ENCODE measurements at places on chromosomes 6 and 20.
A peak's percentile ranks its signal among the peaks of the same experiment; 100 is the strongest.

DNA sequence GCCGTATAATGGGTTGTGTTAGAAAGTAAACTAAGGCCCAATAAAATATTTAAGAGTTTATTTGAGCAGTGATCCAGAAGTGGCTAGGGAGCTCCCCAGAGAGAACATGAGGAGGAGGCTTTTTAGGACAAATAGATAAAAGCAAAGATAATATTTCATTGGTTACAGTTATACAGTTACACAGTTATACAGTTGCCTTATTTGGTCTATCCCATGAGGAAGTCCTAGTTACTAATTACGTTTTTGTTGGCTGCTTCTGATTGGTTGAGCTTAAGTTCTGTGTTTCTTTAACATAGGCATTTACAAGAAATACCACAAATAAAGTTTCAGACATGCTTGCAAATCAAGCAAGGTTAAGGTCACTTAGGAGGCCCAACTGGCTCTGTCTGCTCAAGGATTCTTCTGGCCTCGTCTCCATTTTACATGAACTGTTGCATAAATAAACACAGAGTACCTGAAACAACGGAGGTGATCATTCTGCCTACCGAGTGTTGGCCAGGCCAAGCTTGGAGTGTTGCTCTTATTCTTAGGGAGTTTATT, 7.0 kb downstream of the UBD start:
- DNase-seq: no peak

DNA sequence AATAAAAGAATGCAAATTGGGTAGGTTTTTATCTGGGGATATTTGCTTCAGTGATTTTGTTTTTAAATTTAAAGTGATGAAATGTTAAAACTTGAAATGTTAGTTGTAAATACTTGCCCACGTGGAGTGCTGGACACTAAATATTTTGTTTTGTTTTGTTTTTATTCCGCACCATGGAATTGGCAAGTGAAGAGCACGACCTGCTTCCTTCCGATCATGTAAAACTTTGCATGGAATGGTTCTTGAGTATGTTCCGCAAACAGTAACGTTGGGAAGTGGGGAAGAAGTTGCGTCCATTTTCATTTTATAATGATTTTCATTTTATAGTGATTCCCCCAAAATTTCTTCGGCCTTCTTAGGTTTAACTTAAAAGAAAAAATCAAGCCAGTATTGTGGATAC, 765 bp downstream of the IRAK1BP1 start:
- DNase-seq: no peak

- no peak for DNase-seq
These were observed 188.6 kb downstream of the ZDHHC14 start for GRCh38 chr6:157569543-157569942.

- no peak for DNase-seq
These were observed 271.0 kb downstream of the ZNF217 start for GRCh38 chr20:53322651-53323050.

DNA sequence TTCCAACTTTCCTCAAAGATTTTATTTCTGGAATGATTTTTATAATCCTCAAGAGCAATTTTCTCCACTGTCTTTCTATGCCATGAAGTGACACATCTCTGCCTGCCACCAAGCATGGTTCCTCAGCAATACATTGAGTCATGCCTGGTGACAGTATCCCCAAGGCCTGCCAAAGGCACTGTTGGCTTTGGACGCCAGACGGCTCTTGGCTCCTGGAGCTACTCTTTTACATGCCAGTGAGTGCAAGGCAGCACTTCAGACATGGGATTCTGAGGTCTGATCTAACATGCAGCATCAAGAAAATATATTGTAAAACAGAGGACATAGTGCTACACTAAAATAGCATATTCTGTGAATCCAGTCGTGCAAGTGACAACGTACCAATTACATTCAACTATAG, 20.1 kb upstream of the PLEKHG1 start:
- no peak for DNase-seq

DNA sequence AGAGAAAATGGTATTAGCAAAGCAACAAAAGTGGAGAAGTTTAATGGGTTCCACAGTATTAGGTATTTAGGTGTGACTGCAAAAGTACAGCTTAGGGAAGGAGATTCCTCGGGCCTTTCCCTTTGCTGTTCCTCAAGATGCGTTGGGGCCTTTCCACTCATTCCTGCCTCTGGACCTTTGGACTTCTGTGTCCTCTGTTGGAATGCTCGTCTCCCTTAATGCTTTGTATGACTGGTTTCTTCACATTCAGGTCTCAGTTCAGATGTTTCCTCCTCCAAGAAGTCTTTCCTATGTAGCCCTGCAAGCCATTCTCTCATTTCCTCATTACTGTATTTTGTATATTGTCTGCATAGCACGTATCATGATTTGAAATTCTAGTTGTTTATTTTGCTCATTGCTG, 39.6 kb downstream of the CTNNBL1 start:
- no peak for DNase-seq

DNA sequence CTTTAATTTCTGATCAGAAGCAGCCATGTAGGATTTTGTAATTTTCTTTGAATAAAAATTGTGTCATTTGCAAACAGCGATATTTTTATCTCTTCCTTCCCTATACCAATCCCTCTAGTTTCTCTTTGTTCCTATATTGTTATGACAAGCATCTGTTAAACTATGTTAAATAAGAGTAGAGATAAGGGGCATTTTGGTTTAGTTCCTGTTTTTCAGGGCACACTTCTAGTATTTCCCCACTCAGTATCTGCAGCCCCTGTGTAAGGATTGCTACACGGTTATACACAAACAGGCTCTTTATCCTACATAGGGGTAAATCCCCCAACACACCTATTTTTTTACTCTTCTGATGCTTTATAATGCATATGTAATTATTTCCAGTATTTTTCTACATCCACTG, 42.1 kb downstream of the TRERF1 start:
- no peak for DNase-seq

DNA sequence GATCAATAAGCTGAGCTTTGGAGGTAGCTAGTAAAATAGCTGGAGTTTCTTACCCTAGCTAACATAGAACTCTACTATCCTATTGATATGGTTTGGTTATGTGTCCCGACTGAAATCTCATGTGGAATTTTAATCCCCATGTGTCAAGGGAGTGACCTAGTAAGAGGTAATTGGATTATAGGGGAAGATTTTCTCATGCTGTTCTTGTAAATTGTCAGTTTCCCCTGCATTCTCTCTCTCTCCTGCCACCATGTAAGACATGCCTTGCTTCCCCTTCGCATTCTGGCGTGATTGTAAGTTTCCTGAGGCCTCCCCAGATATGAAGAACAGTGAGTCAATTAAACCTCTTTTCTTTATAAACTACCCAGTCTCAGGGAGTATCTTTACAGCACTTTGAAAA, 24.6 kb upstream of the SYNE1 start:
- no peak for DNase-seq

DNA sequence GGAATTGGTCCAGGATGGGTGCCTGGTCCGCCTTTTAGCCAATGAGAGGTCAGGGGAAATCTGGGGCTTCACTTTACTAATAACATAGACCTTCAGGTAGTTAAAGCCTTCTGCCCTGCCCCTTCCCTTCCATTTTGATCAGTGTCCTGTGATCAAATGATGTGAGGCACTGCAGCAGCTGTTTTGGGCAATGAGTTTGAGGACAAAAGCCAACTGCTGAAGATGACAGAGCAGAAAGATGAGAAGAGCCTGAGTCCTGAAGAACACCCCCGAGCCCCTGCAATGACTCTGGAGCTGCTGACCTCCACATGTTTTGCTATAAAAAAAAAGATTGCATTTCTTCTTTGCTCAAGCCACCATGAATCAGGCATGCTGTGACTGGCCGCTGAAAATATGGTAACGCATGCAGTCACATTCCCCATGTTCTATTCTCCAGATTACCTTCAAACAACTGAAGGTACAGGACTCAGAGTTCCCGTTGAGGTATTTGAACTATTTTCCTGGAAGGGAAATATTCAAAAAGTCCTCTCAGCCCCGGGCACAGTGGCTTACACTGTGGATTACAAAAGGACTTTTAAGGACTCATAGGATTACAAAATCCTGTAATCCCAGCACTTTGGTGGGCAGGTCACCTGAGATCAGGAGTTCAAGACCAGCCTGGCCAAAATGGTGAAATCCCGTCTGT, 45.7 kb upstream of the B4GALT5 start:
- no peak for DNase-seq

GRCh38 chr20:17735206-17735804, 35.5 kb downstream of the BANF2 start:
- no peak for DNase-seq

- no peak for DNase-seq
These were observed 5.6 kb upstream of the SLC17A9 start for GRCh38 chr20:62946918-62947317.

DNA sequence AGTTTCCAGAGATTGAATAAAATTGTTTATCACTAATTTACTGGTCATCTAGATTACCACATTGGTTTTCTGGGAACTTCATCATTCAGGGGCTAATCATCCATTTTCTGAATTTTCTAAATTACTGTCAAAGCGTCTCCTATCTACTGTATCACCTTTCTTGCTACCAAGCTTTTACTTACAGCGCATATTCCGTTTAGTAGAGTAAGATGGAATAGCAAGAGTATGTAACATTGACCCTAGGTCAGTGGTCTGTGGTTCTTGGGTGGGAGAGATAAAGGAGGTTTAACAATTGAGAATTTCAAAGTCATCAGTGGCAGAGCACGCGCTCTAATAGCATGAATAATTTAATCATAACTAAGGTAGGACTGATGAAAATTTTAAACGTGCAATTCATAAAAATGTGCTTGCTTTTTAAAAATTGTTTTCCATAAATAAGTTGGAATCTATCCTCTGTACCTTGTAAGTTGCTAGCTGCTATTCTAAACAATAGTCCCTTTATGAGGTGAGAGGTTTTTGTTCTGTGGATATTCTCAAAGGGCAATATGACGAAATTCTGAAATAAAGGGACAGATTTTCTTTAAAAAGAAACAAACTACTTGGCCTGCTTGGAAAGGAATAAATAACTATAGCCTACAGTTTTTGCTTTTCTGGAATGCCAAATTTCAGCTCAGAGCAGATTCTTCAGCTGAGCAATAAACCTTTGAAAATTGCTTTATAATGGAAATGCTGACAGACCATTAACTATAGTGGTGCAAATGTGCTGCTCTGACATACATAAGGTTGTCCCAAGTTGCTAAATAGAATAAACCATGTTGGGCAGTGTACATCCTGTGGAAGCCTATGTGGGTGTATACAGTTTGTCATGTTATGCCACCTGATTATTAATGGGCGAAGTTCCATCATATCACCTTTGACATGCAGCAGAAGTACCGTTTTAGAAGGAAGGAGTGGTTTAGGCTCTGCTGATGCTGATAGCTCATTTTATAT, 84.1 kb downstream of the ZFAND3 start:
- DNase-seq: no peak

DNA sequence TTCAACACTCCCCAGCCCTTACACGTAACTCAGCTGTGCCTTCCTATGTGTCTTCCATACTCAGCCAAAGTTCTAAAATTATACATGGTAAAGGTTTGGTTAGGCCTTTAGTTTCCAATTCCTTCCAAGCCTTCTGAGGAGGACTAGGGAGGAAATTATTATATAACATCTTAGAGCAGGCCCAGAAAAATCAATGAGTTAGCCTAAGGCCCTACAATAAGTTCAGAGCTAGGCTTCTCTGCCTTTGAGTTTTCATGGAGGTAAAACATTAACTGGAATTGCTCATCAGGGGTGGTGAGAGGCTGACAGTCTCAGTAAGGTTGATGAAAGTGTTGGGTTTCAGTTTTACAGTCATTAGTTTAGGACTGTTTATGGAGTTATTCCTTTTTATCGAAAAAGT, 286.0 kb downstream of the ADGB start:
- no peak for DNase-seq

DNA sequence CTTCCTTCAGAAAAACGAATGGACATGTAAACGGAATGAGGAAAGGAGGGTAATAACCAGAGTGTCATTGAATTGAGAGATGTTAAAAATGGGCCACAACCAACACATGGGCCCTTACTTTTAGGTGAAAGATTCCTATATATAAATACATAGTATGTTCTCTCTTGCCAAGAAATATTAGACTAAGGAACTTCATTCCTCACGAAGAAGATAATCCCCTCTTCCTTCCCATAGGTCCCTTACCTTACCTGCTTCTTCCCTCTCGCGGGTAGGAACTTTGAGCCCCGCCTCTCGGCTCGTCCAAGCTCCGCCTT, 295 bp upstream of the TBC1D22B start:
- no peak for DNase-seq

GRCh38 chr20:33604991-33605370, 57.1 kb upstream of the C20orf144 start:
- no peak for DNase-seq

- no peak for DNase-seq
These were observed 16.4 kb upstream of the POLR1H start for GRCh38 chr6:30044630-30045029.

DNA sequence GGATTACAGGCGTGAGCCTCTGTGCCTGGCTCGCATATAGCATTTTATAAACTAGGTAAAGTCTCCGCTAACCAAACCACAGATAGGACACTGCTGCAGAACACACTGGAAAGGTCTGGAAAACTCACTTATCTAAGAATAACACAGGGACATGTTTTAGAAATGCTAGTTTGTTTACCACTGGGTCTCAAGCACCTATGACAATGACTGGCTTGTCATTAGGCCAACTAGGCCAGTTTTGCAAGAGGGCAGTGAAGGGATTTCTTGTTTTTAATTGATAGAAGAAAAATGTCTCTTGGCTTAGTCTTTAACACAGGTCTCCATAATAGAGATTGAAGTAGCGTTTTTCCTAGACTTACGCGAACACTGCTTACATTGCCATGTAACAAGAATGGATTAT, 201.4 kb downstream of the TMEM242 start:
- no peak for DNase-seq

DNA sequence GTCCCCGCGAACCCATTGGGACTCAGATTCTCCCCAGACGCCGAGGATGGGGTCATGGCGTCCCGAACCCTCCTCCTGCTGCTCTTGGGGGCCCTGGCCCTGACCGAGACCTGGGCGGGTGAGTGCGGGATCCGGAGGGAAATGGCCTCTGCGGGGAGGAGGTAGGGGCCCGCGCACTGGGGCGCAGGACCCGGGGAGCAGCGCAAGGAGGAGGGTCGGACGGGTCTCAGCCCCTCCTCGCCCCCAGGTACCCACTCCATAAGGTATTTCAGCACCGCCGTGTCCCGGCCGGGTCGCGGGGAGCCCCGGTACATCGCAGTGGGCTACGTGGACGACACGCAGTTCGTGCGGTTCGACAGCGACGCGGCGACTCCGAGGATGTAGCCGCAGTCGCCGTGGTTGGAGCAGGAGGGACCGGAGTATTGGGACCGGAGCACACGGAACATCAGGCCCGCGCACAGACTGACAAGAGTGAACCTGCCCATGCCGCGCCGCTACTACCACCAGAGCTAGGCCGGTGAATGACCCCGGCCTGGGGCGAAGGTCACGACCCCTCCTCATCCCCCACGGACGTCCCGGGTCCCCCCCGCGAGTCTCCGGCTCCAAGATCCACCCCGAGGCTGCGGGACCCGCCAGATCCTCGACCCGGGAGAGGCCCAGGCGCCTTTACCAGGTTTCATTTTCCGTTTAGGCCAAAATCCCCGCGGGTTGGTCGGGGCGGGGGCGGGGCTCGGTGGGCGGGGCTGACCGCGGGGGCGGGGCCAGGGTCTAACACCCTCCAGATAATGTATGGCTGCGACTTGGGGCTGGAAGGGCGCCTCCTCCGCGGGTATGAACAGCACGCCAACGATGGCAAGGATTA, 15.7 kb upstream of the HLA-A start:
- peak; percentile 81 for DNase-seq

- DNase-seq: no peak
These were observed 43.7 kb downstream of the CDC5L start for GRCh38 chr6:44431118-44431725.

- DNase-seq: no peak
These were observed 9.1 kb downstream of the BCL2L1 start for GRCh38 chr20:31713312-31714273.
